ENCODE measurements at places on chromosomes 3 and 15. TPM values are rescaled to one million over a fixed set of nuclear protein-coding genes. Genes with fewer than 3 reads are reported as not detected.

Gene CTDSPL
- total RNA-seq = 30.1 TPM

Gene LRRIQ4
- 0.09 TPM for total RNA-seq

Gene CEMIP
- 249 TPM for total RNA-seq

Gene TCF12
- total RNA-seq = 89.2 TPM

Gene ULK4
- 46.8 TPM for total RNA-seq

Gene MESP1
- 0.49 TPM for total RNA-seq

Gene EFHB
- 1.1 TPM for total RNA-seq

Gene MED12L
- 0.72 TPM for total RNA-seq

Gene MITF
- total RNA-seq = 6.1 TPM

Data from fibroblast of the aortic adventitia (primary cell).